ENCODE measurements at places on chromosomes 12 and 14. TPM values are rescaled to one million over a fixed set of nuclear protein-coding genes. Genes with fewer than 3 reads are reported as not detected.

- DNase-seq, result no peak
These were observed 46.8 kb upstream of the DLK1 start for GRCh38 chr14:100679707-100680438.

DNA sequence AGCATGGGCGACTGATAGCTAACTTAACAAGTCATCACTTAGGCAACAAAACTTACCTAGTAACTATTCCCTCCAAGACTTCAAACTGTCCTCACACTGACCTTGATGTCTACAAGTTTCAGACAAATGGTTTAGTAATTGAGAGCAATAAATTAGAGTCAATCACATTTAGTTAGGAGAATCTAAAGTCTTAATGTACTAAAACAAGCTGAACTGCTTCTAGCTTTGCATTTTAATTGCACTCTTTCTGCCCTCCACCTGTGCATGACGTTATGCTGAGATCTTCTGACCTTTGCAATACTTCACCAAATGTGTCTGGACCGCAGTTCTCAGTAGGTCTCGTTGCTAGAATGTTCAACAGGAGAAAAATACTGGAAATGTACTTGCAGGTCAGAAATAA lies 158.0 kb downstream of the PIK3C2G start:
- no peak for DNase-seq

GRCh38 chr12:110247340-110248095 lies 33.5 kb upstream of the ATP2A2 start:
- DNase-seq, result no peak

GRCh38 chr12:44059476-44059875 lies 223.6 kb downstream of the TMEM117 start:
- DNase-seq, result no peak

- DNase-seq, result no peak
These were observed 714.6 kb downstream of the DIO2 start for GRCh38 chr14:79496701-79497100.

DNA sequence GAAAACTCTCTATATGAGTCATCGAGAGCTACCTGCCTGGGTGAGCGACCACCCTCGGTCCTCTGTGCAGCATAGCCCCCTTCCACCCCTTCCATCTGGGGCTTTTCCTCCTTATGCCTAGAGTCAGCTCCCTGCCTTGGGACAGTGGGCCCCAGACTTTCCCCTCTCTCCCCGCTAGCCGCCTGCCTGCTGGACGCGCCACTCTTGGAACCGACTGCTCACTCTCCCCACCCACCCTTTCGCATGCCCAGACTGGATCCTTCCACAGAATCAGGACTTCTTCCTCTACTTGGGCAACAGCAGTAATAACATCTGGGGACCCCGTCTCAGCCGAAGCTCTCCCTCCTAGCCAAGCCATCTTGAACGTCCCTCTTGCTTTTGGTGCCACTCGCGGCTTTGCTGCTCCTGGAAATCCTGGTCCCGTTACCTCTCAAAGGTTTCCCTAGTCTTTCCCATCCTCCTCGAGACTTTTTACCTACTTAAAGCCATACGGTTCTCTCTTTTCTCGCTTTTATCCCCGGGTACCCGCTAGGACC lies 671 bp downstream of the ESYT1 start:
- DNase-seq, result no peak

The KRT78 gene
- polyA plus RNA-seq, result not detected

DNA sequence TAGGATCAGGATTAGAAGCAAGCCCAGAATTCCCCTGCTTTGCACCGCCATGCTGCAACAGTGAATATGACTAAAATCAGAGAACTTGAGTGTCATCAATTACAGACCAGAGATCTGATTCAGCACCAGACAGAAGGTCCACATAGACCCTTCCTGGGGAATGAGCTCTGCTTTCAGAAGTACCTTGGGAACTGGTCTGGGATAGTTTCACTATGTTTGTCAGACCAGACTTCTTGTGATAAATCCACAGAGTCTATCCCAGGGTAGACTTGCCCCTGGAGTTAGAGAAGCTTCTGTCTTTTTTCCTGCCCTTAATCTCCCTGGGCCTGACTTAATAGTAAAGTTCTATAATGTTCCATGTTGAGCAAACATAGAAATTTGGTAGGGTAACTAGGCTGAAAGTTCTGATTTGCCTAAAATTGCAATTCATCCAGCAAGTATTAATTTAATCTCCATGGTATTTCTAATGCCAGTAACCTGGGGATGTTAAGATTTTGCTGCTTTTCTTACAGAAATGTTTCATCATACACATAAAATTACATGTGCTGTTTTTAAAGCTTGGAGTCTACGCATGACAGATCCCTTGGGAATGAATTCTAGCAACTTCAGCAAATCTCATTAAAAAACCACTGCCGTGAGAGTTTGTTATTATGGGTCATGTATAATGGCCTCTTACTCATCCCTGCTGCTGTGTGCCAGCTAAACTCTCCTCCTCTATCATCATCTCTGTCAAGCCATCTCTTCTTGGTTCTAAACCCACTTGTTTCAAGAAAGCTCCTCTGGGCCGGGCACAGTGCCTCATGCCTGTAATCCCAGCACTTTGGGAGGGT lies 61.3 kb upstream of the METAP2 start:
- DNase-seq, result no peak
